ENCODE measurements at places on chromosomes 16 and 17.

- DNase-seq, result no peak
Measured at GRCh38 chr16:2339521-2340484, 725 bp downstream of the ABCA3 start.

- no peak for DNase-seq
Measured at GRCh38 chr17:79224476-79224875, 149.9 kb downstream of the ENGASE start.

GRCh38 chr17:39716879-39717536 is 13.3 kb downstream of the MIEN1 start:
- DNase-seq, result no peak

GRCh38 chr16:75383141-75383540 is 50.2 kb downstream of the CFDP1 start:
- DNase-seq, result no peak

DNA sequence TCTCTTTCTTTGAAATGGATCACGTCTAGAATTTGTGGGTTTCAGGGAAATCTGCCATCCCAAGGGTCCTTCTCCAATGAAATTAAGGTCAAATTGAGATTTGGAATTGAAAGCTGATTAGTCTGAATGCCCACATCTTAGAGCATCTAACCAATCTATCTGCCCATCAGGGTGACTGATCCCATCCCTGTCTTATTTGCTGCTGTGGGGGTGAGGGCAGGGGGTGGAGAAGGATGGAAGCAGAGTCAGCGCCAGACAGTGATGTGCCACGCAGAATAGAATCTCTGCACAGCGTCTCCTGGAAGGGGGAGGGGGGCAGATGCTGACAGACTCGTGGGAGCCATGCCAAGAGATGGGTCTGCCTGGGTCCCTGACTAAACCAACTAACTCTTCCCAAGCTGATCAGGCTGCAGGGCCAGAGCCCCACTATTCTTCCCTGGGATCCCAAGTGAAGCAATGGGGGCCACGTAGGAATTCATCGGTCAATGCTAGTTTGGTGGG is 32.1 kb downstream of the CDK5RAP3 start:
- no peak for DNase-seq

- DNase-seq, result no peak
Measured at GRCh38 chr17:67270416-67270815, 25.4 kb upstream of the HELZ start.

DNA sequence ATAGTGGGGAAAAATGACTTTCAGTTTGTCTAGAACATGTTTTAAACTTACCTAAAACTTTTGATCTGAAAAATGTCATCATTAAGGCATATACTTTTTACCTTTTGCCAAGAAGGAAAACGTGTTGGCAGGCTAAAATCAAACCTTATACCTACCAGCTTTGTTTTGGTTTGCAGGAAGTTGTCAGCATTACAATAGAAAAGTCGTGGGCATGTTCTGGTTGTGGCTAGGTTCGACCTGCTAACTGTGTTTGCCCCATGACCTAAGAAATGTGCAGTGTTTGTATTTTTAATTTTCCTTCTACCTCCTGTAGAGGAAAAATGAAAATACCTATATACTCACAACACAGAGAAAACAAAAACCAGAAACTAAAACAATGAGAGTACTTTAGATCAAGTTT is 13.0 kb downstream of the SKAP1 start:
- no peak for DNase-seq

- DNase-seq, result no peak
Measured at GRCh38 chr17:76388966-76389888, 4.8 kb downstream of the SPHK1 start.

- DNase-seq, result no peak
Measured at GRCh38 chr17:80913928-80914821, 77.5 kb upstream of the CHMP6 start.

GRCh38 chr17:37312137-37312923 is 63.5 kb upstream of the C17orf78 start:
- no peak for DNase-seq

DNA sequence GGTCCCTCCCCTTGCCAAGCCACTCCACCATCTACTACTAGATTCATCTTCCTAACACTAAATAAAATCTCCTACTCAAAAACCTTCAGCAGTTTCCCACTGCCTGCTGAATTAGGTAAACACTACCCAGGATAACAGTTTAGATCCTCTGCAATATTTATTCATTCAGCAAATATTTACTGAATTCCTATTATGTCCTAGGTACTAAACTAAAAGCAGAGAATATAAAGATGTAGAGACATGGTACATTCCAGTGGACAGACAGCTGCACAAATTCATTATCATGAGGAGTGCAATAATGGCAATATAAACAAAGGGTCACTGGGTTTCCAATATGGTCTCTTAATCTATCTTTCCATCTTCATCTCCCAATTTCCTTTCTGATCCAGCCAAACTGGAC is 30.7 kb upstream of the HOXB13 start:
- DNase-seq, result no peak

All from DMS153 (cell line).